ENCODE measurements at places on chromosomes 1 and 21.

DNA sequence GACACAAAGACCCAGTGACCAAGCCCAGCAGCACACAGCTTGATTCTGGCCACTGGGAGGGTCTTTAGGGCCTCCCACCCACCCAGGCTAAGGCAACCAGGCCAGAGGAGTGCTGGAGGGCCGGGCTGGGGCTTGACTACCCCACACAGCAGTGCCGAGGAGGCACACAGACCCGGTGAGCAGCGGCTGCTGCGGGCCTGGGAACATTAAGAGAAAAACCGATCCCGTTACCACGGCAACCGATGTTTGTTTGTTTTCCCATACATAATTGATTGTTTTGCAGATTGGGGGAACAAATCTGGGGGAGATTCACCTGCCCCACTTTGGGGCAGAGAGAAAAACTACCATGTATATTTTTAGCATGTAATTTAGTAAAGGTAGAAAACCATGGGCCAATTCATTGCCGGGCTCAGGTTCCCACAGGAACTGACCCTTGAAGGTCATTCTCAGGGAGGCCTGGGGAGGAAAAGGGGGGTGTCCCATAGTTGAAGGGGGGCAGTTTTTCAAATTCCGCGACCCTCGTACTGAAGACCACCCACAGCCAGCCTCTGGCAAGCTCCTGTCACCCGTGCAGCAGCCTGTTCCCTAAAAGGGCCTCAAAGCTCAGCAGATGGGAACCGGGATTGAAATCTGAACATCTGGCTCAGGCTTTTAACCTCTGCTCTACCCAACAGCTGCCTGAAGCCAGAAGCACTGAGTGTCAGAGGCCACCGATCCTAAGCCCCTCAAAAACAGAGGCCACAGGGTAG is 35.3 kb downstream of the CHD5 start:
- peak; percentile 54 for DNase-seq

DNA sequence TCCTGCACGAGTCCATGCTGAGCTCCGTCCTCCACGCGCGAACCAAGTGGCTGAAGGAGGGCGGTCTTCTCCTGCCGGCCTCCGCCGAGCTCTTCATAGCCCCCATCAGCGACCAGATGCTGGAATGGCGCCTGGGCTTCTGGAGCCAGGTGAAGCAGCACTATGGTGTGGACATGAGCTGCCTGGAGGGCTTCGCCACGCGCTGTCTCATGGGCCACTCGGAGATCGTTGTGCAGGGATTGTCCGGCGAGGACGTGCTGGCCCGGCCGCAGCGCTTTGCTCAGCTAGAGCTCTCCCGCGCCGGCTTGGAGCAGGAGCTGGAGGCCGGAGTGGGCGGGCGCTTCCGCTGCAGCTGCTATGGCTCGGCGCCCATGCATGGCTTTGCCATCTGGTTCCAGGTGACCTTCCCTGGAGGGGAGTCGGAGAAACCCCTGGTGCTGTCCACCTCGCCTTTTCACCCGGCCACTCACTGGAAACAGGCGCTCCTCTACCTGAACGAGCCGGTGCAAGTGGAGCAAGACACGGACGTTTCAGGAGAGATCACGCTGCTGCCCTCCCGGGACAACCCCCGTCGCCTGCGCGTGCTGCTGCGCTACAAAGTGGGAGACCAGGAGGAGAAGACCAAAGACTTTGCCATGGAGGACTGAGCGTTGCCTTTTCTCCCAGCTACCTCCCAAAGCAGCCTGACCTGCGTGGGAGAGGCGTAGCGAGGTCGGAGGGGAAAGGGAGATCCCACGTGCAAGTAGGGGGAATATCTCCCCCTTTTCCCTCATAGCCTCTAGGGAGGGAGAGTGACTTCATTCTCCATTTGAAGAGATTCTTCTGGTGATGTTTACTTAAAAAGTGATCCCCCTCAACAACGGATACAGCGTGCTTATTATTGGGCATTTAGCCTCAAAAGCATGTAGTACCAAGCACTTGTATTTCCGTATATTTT is 991 bp downstream of the PRMT6 start:
- peak; percentile 86 for DNase-seq

GRCh38 chr1:42385283-42385682 is 4.7 kb downstream of the RIMKLA start:
- no peak for DNase-seq

DNA sequence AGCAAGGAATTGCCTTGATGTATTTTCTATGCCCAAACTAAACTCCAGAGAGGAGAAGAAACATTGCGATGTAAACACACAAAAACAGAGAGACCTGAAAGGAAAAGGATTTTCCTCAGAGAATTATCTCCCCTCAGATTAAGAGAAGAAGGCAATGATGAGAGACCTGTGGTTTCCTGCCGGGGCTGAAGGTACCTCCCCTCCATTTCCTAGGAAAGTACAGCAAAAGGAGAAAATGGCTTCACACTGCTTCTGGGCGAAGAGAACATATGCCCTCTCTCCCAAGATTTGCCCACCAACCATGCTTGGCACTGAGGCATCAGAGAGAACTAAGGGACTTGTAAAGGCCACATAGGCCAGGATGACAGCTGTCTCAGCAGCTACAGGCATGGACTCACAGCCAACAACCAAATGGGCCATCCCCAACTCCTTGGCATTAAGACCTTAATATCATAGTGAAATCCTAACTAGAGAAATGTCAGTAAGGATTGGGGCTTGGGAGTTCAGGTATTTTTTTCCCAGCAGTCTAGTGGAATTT is 523.0 kb downstream of the PTPRC start:
- DNase-seq = no peak

GRCh38 chr1:47684964-47685762 is 247.3 kb downstream of the FOXD2 start:
- peak; percentile 57 for DNase-seq

- no peak for DNase-seq
Measured at GRCh38 chr1:162333991-162334390, 42.7 kb downstream of the SPATA46 start.

DNA sequence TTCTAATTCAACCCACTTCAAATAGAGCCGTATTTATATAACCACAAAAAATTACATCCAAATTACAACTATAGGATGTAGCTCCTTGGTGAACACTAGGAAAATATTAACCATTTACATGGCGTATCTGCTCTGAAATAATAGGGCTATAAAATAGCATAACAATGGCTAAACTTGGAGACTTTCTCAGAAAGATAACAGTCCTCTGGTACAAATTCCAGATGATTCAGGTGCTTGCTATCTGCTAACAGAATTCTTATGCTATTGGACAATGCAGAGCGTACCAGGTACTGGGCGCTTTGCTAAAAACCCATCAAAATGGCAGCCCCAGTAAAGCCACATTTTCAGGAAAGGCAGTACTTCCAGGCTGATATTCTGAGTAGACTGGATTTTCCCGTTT is 209.7 kb upstream of the C8B start:
- DNase-seq = no peak

- no peak for DNase-seq
Measured at GRCh38 chr1:166152978-166153377, 13.8 kb downstream of the FAM78B start.

DNA sequence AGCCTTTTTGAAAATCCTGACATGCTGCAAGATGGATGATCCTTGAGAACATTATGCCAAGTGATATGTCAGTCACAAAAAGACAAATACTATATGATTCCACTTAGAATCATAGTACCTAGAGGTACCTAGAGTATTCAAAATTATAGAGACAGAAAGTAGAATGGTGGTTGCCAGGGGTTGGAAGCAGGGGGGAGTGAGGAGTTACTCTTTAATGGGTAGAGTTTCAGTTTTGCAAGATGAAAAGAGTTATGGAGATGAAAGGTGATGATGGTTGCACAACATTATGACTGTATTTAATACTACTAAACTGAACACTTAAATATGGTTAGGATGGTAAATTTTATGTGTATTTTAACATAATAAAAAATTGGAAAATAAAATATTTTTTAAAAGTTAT is 37.9 kb upstream of the PODN start:
- no peak for DNase-seq

DNA sequence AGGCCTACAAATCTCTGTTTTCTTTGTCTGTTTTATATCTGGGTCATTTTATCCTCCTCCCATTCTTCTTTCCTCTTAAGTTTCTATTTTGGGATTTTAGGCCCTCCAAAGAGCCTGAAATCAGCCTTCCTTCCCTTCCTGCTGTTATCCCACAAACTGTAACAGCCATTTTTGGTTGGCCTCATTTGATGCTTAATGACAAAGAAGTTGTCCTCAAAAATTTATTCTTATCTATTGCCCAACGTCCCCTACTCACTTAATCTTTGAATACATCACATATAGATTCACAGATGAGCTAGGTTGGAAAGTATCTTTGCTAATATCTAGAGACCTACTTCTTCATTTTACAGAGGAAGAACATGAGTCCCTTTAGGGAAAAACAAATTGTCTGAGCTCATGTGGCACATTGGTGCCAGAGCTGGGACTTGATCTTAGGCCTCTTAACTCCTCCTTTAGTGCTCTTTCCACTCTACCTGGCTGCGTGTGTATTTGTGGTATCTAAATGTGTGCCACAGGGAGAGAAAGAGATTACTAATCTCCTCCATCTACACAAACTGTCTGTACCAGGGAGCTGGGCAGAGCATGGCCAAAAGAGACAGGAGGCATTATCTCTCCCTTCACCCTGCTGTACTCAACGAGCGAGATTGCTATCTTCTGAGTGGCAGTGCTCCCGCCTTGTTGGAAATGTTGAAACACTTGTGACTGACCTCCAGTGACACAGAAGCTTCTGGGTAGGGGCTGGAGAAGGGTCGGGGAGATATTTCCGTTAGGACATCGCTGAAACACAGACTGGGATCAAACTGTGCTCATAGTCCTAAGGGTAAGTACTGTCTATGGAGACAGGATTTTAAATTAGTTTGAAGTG is 30.1 kb downstream of the RHEX start:
- DNase-seq = no peak

GRCh38 chr21:17201741-17202260 is 311.0 kb upstream of the CXADR start:
- no peak for DNase-seq

GRCh38 chr21:29376556-29376955 is 77.8 kb downstream of the BACH1 start:
- no peak for DNase-seq

DNA sequence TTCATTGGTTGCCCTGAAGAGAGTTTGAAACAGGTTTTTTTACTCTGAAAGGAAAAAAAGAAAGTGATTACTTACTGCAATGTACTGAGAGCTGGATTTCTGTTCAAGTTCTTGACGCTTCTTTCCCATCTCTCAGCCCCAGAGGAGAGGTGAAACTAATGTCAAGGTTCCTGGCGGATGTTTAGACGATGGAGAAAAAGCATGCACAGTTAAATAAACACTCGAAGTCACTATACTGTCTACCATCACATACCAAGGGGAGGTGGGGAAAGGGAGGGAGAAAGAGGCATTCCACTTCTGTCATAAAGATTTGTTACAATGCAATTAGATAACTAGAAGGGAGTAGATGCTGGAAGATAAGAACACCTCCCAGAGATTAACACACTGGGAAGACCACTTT is 177.0 kb upstream of the TNR start:
- no peak for DNase-seq

DNA sequence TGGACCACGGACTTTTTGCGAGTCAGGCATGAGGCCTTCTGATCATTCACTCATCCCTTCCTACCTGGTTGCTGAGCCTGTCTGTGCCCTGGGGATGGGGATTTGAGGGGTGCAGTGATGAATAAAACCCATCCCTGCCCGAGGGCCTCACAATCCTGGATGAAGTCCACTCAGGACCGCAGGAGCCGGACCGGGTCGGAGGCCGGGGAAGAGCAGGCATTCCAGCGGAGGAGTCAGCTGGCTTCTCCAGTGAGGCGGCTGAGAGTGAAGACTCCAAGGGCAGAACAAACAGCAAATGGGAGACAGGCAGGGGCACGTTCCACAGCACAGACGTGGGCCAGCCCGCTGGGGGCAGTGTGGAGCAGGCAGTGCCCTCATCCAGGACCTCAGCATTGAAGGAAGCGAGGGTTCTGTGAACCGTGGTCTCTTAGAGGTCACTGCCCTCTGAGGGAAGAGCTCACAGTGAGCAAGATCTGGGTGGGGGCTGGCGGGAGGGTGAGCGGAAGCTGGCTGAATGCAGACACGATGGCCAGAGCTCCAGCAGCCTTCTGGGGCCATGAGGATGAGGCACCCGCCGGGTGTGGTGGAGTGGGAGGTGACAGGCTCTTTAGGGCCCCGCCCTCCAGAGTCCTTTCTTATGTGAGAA is 10.9 kb upstream of the LRRC3 start:
- no peak for DNase-seq

DNA sequence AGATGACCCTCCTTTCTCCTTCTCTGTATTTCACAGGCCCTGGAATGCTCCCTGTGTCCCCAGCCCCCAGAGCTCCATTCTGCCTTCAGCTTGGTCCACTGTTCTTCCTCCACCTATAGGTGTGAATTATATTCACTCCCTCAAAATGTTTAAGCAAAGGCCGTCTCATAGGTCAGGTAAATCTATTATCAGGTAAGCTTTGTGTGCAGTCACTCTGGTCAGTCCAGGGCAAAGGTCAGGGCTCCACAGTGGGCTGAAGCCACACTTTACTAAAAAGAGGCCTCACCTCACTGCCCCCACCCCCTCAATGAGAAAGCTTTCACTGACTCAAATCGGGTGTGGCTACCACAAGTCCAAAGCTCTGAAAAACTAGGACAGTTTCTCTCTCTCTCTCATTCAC is 65.9 kb downstream of the DNTTIP2 start:
- DNase-seq = no peak

- DNase-seq = peak; percentile 81
Measured at GRCh38 chr1:230822092-230822581, 46.2 kb downstream of the C1orf198 start.

DNA sequence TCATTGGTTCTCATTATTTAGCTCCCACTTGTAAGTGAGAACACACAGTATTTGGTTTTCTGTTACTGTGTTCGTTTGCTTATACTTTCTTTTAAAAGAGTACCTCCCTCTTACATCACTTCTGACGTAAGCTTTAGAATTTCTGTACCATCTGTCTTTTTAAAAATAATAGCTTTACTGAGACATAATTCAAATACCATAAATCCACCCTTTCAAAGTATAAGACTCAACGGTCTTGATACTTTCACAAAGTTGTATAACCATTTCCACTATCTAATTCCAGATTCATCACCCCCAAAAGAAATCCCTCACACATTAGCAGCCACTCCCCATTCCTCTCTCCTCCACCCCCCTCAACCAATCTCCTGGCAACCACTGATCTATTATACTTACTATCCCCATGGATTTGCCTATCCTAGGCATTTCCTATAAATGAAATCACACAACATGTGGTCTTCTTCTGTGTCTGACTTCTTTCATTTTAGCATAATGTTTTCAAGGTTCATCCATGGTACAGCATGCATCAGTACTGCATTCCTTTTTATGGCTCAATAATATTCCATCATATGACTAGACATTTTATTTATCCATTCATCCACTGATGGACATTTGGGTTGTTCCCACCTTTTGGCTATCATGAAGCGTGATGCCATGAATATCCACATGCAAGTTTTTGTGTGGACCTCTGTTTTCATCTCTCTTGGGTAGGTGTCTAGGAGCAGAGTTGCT is 104.7 kb downstream of the HLCS start:
- DNase-seq = no peak

DNA sequence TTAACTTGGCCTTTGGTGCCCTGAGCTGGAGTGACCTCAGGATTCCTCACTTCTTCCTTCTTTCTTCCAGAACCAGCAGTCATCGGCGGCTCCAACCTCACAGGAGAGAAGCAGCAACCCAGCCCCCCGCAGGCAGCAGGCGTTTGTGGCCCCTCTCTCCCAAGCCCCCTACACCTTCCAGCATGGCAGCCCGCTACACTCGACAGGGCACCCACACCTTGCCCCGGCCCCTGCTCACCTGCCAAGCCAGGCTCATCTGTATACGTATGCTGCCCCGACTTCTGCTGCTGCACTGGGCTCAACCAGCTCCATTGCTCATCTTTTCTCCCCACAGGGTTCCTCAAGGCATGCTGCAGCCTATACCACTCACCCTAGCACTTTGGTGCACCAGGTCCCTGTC is 6.3 kb upstream of the OLFML3 start:
- no peak for DNase-seq

- no peak for DNase-seq
Measured at GRCh38 chr1:9084906-9085305, 15.5 kb upstream of the SLC2A5 start.
